CD4-positive, alpha-beta T cell treated with Interferon gamma for 1 hour (primary cell): ENCODE measurements at places on chromosomes 6 and 20.

DNA sequence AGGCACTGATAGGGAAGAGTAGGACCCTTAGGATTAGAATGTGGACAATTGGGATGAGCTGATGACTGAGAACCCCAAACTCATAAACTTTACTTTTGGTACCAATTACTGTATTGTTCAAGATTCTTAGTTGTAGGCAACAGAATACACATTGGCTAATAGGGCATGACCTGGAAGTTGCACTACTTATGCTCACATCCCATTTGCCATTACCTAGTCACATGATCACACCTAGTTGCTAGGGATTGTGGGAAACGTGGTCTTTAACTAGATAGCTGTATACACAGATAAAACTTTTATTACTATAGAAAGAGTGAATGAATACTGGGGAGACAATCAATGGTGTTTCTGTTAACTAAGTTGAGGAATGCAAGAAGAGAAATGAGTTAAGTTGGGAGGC lies 113.4 kb upstream of the AKIRIN2 start:
- DNase-seq: no peak

GRCh38 chr6:83546636-83547035 lies 34.3 kb downstream of the PRSS35 start:
- DNase-seq: peak; percentile 2

DNA sequence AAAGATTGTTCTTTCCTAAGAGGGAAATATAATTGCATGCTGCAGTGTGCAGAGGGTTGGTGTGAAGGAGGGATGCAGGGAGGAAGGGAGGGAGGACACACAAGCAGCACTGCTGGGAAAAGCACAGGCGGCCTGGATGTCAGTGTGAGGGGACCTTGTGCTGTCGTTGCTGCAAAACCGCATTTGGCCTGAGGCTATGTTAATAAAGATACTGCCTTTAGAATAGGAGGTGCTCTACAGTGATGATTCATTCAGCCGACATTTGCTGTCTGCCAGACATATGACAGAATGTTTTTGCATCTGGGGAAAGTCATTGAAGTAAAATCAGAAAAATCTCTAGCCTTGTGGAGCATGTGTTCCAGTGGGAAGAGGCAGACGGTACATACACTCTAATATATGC lies 50.5 kb upstream of the TRIM26 start:
- no peak for DNase-seq

DNA sequence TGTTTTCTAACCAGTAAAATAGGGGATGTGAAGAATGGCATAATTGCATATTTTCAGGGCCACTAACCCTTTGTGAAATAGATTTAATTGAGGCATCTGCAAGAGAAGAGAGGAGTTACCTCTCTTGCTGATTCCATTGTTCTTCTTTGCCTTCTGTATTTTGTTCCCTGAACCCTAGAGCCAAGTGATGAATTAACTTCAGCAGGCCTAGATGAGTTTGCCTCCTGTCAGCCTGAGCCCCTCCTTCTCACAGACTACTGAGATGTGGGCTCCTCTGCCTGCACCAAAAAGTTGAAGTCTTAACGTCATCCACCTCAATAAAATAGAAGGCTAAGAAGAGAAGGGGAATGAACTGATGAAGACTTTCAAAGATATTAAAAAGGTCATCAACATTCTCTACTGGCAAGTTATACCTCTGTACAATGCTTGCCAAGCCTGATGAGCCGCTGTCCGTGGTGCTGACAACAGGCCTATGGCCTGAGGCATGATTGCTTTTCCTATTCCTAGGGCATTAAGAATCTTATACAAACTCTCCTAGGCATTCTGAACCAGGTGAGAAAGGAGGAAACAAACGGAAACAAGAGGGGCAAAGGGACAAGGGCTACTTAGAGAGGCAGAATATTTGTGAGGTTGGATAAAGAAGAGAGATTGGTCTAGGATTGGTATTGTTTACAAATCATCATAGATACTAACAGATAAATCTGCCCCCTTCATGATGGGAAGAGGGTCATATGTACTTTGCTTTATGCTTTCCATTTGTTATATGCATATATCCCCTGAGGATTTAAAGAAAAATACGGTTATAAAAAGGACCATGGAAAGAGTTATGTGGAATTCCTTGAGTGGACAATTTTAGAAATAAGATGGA lies 46.8 kb downstream of the CD24 start:
- no peak for DNase-seq

GRCh38 chr20:59398537-59399205 lies 98.3 kb downstream of the EDN3 start:
- no peak for DNase-seq

DNA sequence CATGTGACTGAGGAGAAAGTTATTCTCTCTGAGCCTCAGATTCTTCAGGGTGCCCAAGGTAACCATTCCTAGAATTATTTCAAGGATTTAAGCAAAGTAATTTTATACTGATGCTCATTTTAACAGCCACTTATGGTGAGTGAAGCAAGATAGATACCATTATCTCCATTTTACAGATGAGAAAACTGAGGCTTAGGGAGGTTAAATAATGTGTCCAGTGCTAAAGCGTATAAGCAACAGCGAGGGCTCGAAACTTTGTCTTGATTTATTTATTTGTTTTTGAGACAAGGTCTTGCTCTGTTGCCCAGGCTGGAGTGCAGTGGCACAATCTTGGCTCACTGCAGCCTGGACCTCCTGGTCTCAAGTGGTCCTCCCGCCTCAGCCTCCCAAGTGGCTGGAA lies 53.6 kb downstream of the FOXF2 start:
- DNase-seq: no peak

GRCh38 chr6:70282312-70282918 lies 20.5 kb downstream of the COL9A1 start:
- no peak for DNase-seq

GRCh38 chr6:153790048-153790447 lies 249.0 kb upstream of the OPRM1 start:
- DNase-seq: no peak

GRCh38 chr6:163815796-163816195 lies 401.3 kb downstream of the QKI start:
- no peak for DNase-seq

- no peak for DNase-seq
Observed at GRCh38 chr6:158174024-158174423, 5.9 kb downstream of the GTF2H5 start.

- no peak for DNase-seq
Observed at GRCh38 chr20:12171923-12172524, 254.3 kb downstream of the BTBD3 start.

DNA sequence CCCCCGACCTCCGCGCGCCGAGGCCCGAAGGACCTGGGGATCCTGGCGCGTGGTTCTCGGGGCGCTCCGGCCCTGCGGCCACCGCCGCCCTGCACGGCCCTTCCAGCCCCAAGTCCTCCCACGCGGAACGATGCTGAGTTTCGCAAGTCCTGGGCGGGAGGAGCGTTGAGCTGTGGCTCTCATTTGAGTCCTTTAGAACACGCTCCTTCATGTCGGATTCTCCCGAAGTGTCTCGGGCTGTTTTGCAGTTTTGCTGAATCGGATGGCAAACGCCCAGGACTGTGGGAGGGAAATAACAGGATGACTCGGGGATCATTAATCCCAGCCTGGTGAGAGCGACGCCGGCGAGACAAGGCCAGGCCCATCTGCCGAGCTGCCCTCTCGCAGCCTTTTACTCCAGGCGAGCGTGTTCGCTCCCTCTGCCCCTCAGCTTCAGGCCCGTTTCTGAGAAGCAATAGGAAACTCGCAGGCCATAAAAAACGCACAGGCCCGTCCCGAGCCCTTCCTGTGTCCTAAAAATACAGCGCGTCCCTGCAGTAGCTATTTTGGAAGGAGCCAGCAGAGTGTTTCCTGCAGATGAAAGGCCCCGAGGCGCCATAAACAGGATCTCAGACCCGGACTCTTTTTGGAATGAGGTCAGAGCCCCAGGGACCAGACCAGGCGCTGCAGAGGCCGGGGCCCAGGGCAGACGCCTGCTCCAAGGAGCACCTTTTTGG lies 153.5 kb downstream of the DLL1 start:
- no peak for DNase-seq

DNA sequence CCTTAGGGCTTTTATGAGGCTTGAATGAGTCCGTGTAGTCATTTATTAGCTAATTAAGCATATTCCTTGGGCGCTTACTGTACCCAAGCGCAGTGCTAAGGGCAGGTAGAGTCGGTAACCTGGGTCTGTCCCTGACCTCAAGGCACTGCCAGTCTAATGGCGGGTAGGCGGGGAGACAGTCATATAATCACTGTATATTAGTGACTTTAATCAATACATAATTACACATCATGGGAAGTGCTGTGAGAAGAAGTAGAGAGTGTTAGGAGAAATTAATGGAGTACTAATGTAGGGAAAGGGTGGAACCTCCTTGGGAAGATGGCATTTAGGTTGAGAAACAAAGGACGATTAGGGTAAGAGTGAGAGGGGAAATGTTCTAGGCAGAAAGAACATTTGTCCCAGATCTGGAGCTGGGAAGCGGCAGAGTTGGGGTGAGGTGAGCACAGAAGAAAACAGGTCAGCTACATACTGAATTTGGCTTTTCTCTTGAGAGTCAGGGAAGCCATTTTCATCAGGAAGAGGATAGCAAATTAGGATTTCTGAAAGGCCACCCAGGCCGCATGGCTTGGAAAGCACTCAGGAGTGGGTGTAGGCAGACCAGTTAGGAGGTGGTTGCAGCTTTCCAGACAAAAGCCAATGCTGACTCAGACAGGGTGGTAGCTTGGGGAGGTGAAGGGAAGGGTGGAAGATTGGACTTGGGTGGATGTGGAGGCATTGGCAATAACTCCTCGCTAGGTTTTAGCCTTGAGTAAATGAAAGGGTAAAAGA lies 954 bp upstream of the BLCAP start:
- DNase-seq: no peak

GRCh38 chr6:16222826-16223225 lies 15.6 kb upstream of the GMPR start:
- no peak for DNase-seq

GRCh38 chr6:111027219-111027618 lies 45.4 kb downstream of the RPF2 start:
- DNase-seq: no peak

DNA sequence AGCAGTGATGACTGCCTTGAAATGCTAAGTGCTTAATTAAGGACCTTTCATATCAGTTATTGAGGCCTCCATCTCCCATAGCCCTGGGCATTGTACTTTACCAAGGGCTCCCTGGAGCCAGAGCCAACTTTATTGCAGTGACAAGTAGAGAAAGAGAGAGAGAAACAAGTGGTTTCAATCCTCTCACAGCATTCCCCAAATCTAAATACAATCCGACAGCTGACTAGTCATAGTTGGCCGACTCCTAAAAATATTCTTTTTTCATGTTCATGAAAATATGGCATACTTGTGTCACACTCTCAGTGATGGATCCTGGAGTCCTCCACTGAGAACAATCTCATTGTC lies 127.0 kb upstream of the TFAP2D start:
- DNase-seq: no peak
